Sigmoid colon (tissue), 7 donors: ENCODE measurements at places on chromosomes 5 and 9. TPM values are rescaled to one million over a fixed set of nuclear protein-coding genes. Genes with fewer than 3 reads are reported as not detected.

Gene PROB1
- total RNA-seq: 0.27 TPM

- no peak for DNase-seq
Observed at GRCh38 chr5:33808699-33809098, 83.1 kb downstream of the ADAMTS12 start.

DNA sequence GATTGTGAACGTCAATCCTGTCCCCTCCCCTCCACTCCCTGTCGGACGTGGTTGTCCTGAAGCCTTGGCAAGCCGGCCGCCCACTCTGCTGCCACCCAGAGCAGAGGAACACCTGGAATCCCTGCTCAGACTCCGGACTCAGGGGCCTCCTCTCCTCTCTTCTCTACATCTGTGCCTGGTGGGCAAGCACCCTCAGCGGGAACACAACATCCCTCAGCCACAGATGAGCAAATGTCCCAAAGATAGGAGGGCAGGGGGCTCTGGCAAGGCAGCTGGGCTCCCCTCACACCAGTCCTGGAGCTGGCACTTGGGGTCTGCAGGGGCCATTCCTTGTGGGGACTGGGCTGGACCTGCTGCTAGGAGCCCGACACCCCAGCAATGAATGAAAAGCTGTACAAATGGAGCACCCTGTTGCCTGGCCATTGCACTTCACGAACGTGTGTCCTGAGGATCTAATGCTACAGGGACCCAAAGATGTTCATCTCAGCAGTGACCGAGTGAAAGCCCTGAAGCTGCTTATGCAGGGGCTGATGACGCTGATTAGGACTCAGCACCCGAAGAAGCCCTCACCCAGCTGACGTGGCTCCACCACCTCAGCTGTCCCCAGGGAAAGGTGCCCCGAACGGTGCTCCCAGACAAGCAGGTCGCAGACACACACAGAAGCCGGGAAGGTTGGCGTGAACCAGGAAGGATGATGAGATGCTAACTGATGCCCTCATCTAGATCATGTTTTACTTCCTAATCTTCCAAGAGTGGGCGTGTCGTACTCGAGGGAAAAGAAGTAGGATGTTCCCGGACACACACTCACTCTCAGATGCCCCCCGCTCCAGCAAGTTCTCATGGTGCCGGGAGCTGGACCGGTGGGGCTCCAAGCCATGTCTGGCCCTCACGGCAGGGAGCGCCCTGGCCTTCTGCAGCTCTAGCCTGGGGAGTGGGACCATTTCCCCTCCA lies 177.0 kb upstream of the PPP1R26 start:
- no peak for DNase-seq

- DNase-seq: no peak
Observed at GRCh38 chr9:117265253-117265652, 149.6 kb downstream of the ASTN2 start.

DNA sequence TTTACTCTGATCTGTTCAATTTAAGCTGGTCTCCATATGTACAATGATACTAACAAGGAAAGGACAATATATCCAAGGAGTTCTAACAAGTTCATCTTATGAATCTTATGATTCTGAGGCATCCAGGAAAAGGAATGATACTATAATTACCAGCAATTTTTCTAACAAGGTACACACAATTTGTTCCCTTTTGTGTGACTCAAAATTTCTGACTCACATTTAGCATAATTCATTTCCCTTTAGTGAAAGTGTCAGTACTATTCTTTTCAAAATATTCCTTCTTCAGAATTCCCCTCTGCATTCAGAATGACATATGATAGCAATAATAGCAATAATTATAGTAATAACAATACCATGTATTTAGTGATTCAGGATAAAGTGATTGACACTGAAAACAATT lies 594.8 kb downstream of the DMRTA1 start:
- no peak for DNase-seq

DNA sequence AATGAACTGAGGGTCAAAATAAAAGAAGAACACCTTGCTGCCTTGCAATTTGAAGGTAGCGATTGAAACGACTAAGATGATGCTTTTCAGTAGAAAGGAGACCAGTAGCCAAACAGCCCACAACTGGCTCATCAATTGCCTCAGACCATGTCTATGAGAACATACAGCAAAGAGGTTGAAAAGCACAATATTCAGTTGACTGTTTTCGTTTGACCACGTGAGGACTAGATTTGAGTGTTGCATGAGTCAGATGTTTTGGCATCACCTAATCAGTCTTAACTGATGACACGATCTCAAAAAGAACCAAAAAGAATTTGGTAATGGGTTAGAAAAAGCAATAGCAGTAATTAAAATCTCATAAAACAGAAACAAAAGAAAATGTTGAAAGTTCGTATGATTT lies 82.7 kb upstream of the IL7R start:
- no peak for DNase-seq

- no peak for DNase-seq
Observed at GRCh38 chr9:79145442-79145841, 426.3 kb upstream of the TLE4 start.

DNA sequence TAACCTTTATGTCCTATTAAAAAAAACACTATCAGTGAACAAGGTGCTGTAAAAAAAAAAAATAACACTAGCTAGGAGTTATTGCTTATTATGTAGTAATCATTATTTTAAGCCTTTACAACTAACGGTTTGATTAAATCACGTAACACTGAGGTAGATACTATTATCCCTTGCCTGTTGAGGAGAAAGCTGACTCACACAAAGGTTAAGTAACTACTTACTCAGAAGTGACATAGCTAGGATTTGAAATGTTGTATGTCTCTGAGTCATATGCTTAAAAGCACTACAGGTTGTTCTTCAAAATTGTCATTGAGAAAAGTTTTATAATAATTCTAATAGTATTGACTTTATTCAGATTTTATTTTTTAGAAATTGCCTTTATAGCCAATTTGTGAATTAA lies 8.8 kb downstream of the TENT2 start:
- no peak for DNase-seq

GRCh38 chr5:30413540-30413939 lies 779.9 kb upstream of the CDH6 start:
- DNase-seq: no peak

DNA sequence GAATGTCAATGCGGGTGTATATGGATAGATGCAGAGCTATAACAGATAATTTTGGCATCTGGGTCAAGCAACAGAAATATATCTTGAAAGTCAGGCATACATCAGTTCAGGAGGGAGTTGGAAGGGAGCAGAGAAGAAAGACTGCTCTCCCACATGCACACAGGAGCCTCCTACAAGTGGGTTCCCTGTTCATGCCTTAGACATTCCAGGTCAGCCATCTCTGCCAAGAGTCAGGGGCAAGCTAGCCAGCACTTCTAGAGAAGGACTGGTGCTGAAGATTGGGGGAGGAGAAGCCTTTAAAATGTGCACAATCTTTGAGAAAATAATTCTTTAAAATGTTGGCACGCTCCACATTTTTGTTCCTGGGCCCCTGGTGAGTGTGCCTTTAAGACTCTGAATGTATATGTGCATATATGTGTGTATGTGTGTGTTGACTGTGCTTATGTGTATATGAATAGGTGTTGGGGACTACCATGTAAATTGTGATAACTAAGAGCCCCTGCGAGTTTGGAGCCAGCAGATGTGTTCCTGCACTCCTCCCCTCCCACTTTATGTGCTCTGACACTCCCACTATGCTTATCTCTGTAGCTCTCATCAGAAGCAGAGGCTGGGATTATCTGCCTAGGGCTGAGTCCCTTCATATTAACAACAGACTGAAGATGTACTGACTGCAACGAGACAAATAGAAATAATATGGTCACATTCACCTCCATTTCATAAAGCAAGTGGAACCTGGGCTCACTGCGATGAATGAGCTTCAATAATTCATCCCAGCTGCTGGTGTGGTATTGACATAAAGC lies 21.5 kb upstream of the DELE1 start:
- no peak for DNase-seq
